ENCODE measurements at places on chromosomes 12 and 14.

GRCh38 chr12:34119366-34119765, 97.1 kb downstream of the ALG10 start:
- DNase-seq = no peak

GRCh38 chr14:105887692-105888091, 361.3 kb downstream of the TMEM121 start:
- DNase-seq = no peak

- no peak for DNase-seq
Measured at GRCh38 chr14:74891870-74892269, 10.2 kb downstream of the DLST start.

DNA sequence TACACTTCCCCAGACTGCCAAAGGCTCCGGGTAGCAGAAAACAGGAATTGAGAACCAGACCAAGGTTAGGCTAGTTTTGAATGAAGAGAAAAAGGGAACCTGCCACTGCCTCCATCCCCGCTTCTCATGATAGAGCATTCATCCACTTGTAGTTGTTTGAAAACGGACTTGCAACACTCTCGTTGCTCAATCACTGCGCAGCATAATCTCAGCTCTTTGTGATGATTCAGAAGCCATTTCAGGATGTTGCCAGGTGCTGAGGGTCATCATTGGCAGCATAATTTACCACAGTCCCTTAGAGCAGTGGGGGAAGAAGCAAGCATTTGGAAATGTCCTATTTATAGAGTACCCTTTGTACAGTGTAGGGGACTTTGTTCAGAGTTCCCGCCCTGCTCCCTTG, 25.6 kb downstream of the KCNK13 start:
- peak; percentile 66 for DNase-seq

DNA sequence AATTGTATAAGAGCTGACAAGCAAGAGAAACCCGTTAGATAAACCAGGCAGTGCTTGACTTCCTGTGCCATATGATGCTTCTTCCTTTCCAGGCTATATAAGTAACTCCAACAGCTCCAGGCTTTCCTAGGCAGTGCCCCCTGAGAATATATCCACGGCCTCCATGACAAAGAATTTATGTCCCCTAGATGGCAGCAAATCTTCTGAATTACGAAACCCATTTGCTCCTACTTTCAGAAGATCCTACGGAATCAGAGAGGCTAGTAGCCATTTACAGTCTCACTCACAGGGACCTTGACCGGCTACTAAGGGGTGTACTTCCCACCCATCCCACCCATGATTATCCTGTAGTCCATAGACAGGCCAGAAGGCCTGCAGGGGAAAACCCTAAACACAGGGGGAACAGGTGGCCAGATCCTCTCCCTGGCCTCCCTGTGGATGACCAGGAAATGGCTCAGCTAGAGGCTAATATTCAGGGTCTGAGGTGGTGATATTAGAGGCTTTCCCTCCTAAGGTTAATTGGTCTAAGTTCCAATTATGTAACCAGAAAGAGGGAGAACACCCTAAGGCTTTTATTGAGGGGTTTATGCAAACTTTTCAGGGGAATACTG, 77.2 kb upstream of the DCD start:
- peak; percentile 67 for DNase-seq

GRCh38 chr12:40921563-40922163, 229.4 kb downstream of the CNTN1 start:
- peak; percentile 53 for DNase-seq

GRCh38 chr12:106138633-106139421, at the start of gene NUAK1:
NUAK1 (minus strand) TSS chr12:106138954; CDS start chr12:106138653, 301 bp downstream.
- peak; percentile 16 for DNase-seq

DNA sequence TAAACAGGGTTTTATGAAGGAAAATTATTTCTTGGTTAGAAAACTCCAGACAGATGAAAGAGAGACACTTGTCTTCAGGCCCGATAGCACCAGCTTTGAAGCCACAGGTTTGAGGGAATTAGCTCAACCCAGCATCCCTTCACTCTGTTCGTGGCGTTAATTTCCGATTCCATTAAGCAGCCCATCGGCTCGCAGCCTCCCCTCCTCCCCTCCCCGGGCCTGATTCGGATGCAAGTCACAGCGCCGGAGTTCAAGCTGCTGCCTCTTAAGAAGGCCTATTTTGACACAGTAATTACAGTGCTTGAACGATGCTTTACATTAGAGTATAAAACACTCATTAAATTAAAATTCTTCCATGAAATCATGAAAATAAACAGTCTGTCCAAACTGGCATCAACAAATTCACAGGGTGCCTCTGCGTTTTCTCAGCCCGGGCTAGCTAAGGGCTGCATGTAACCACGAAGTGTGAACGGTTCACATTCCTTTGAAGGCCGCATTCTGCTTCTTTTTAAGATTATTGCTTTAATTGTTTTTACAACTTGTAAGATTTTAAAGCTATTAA, 145.8 kb downstream of the DICER1 start:
- DNase-seq = no peak

GRCh38 chr12:116299665-116300328, 22.3 kb upstream of the MED13L start:
- no peak for DNase-seq

- DNase-seq = no peak
Measured at GRCh38 chr14:104527857-104528459, 51.6 kb upstream of the C14orf180 start.

DNA sequence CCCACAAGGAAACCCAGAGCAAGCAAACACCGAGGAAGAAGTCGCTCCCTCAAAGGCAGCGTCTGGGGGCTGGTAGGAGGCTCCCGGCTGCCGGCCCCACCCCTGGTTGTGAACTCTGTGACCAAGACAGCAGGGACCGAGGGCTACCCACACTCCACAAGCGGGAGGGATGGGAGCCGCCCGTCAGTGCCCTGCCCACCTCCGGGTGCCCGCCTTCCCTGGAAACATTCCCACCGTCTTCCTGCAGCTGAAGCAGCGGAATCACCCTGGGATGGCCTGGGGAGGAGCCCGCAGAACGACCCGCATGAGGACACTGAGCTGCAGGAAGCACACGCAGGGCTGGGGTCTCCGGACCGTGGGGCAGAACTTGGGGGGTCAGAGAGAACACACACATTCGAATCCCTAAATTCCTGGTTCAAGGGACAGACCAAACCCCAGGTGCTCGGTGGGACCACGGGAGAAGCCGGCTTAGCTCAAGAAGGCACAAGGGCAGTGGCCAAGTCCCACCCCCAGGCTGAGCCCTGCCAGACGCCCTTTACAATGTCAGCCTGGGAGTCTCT, 33.5 kb upstream of the C14orf180 start:
- DNase-seq = no peak

DNA sequence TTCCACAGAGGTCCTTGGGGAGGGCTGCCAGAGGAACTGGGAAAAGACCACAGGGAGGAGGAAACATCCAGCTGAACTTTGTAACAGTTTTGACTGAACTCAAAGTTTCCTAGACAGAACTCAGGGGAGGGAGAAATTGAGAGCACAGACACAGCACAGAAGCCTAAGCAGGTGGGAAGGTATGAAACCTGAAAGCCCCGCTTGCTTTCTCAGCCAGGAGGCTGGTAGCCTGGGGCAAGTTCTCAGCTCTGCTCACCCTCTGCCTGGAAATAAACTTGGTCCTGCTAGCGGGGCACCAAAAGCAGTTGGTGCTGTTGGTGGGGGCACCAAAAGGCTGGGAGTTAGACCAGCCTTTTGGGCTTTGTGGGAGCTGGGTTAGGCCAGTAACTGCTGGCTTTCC, 25.9 kb upstream of the OR4E1 start:
- DNase-seq = no peak

DNA sequence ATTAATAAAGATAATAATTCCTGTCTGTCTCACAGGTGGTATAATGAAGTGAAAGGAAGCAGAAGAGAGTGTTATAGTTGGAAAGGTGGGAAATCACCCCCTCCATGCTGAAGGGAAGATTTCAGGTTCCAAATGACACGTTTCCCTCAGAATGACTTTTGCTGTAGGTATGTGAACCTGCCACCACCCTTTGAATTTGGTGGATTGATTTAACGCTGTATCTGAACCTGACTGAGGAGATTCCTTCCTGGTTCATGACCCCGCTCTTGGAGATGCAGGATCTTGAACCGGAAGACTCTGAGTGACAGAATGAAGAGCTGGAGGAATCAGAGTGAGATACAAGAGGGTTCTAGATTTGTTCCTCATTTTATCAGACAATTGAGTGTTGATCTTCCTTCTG, 20.3 kb upstream of the EMP1 start:
- no peak for DNase-seq

DNA sequence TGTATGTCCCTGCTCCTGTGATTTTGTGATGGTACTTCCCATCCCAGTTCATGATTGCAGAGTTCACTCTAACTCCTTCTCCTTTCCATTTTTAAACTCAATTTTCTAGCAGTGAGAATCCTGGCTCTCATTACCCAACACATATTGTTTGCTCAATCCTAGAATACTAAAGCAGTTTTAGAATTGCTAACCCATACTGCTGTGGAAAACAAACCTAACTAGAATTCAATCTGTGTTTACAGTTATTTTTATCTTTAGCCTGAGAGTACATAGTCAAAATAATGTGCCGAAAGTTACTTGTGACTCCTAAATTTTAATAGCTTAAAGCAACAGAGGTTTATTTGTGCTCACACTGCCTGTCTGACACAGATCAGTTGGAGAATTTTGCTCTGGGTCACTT, 508.0 kb downstream of the AACS start:
- DNase-seq = no peak

DNA sequence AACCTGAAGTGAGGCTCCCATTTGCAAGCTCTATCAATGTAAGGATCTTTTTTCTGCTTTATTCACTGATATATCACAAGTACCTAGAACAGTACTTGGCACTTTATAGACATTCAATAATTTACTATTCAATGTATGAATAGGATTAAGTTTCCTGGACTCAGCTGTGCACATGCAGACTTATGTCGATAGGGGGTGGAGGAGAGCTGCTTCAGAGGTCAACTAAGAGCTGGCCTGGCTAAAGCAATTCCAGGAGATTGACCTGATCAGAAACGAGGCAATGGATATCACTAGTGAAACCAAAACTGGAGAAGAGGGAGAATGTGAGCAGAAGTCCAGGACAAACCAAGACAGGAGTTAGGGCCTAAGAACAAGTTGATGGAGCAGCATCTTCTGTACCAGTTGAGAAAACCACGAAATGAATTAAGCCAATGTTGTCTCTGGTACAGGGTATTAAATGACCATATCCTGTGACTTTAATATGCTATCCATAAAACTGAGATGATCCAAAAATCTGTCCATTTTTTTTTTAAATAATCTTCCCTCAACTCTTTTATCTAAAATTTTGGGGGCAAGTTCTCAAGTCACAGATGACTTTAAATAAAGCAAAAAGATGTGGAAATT, 169.2 kb downstream of the PIK3C2G start:
- DNase-seq = peak; percentile 69

DNA sequence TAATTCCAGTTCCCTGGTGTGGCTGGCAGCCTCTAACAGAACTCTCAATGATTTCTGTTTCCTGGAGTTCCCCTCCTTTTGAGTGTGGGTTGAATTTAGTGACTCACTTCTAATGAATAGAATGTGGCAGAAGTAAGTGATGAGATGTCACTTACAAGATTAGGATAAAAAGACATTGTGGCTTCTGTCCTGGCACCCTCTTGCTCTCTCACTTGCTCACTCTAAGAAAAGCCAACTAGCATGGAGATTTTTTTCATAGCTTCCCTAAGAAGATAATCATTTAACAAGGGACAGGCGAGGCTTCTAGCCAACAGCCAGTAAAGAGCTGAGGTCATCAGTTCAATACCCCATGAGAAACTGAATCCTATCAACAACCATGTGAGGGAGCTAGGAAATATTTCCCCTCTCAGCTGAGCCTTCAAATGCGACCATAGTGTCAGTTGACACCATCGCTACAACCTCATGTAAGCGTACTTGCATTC, 156.7 kb downstream of the TMTC3 start:
- peak; percentile 21 for DNase-seq

- DNase-seq = no peak
Measured at GRCh38 chr12:30023186-30023585, 239.4 kb upstream of the TMTC1 start.

DNA sequence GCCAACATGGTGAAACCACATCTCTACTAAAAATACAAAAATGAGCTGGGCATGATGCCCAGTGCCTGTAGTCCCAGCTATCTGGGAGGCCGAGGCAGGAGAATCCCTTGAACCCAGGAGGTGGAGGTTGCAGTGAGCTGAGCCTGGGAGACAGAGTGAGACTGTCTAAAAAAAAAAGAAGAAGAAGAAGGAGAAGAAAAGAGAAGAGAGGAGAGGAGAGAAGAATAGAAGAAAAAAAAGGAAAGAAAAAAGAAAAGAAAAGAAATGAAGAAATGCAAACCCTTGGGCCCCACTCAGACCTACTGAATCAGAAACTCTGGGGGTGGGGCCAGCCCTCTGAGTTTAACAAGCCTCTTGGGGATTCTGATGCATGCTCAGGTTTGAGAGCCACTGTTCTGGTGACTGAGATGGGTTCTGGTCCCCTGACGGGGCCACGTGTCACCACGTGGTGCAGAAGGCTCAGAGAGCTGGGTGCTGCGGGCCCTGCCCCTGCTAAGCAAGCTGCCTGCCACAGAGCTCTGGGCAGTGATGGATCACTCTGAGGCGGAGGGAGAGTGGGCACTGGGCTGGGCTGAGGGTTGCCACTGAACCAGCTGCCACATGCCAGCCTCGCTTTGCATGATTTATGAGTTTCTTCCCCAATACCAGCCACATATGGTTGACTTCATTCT, 37.5 kb downstream of the ERH start:
- no peak for DNase-seq

DNA sequence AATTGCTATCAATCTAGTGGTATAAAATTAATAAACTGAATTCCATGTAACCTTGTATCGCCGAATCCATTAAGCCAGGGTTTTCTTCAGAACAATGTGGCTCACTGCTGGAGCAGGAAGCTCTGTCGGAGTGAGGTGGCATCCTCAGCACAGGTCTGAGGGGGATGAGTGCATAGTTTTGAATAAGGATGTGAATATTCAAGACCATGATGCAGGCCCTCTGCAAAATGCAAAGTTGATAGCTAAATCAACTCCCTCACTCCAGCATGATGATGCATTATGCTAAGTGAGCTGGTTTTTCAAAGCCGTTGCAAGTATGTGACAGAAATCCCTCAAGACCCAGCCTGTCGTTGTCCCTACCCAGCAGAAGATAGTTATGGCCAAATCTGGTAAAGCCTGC, 53.0 kb downstream of the TRIM9 start:
- no peak for DNase-seq

DNA sequence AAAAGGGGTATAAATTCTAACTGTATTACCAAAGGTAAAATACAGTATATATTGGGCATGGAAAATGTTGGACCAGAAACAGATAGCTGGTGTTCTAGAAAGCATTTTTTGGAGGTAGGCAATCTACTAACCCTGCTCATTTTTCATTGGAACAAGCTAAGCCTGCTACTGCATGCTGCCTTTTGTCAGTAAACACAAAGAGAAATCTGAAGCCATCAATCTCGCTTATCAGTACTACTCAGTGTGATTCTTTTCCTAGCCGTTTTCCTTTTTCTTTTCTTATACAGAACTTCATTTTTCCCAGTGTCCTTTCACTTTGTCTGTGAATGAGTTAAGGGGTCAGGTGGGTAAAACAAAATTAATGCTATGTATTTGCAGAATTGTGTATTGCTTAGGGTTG, 312.3 kb downstream of the NPAS3 start:
- DNase-seq = no peak

DNA sequence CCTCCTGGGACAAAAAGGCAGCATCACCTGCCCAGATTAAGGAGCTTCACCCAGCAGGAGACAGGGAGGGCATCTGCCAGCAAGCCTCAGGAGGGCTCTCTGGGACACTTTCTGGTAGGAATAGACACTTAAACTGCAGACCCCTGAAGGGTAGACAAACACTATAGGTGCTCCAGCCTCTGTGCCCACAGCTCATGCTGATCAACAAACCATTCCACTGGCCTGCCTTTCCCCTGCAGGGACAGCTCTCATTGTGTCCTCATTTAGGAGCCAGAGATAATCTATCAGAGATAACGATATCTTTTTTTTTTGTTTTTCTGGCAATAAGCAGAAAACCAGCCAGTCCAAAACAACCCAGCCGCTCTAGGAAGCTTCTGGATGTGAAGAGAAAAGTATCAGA, 251.8 kb upstream of the CCDC196 start:
- DNase-seq = no peak

All from hematopoietic multipotent progenitor cell treated with erythropoietin and hydrocortisone succinate and interleukin-3 and kit ligand, for 4 days (in vitro differentiated cells).